Stimulated activated CD4-positive, alpha-beta T cell treated with anti-CD3 and anti-CD28 coated beads, Interleukin-15, amount 100 ng/mL, for 24 hours (primary cell): ENCODE measurements at places on chromosomes 7 and 10.

DNA sequence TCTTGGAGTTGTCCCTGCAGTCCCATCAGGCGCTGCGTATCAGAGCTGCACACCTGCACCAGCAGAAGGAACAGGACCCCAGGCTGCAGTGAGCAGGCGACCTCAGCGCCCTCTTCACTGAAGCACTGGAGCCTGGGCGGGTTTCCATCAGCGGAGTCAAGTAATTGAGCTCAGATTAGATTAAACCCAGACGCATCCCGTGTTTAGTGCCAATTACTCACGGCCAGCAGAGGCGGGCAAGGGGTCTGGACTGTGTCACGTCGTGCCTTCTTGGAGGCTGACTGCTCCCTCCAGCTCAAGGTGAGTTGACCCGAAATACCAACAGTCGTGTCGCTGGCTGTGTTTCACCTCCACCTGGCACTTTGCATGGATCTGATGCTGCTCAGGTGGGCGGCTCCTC lies 123.6 kb downstream of the CXCL12 start:
- DNase-seq: no peak

GRCh38 chr7:142450206-142450605 lies 192.3 kb upstream of the PRSS58 start:
- no peak for DNase-seq

DNA sequence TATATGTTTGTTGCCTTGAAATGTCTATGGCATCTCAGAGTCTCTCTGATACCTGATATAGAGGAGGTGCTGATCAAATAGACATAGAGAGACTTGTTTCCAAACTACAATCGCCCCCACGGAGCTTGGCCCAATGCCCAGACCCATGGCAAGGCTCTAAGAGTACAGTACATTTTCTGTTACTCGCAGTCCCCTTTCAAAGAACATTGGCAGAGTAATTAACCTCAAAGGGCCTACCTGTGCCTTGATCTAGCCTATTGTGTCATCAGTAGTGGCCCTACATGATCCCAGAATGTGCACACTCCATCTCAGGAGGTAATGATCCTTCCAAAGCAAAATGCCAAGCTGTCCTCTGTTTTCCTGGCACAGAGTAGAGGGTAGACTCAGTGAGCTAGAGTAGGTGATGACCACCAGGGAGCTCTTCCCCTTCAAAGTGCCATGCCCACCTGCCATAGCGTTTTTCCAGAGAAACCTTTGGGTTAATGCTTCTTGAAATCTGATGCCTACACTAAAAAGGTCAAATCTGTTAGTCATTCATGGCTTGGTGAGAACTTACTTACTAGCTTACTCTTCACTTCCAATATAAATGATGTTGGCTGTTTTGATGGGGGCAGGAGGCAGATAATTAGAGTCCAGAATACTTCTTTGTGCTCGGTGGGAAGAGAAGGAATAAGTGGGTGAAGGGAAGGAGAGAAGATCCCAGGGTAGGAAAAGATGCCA lies 41.2 kb upstream of the ACSL5 start:
- no peak for DNase-seq

DNA sequence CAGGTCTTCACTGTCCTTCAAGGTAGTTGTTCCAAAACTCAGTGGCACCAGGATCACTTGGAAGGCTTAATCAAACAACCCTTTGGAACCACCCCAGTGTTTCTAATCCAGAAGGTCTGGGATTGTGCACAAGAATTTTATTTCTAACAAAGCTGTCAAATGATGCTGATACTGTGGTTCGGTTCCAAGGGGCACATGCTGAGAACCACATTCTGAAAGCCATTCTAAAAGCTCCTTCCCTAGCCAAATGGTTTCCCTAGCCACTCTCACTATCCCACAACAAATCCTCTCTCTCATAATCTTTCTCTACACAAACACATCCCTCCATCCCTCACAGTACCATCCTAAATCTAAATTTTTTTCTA lies 52.1 kb downstream of the MACC1 start:
- DNase-seq: no peak

DNA sequence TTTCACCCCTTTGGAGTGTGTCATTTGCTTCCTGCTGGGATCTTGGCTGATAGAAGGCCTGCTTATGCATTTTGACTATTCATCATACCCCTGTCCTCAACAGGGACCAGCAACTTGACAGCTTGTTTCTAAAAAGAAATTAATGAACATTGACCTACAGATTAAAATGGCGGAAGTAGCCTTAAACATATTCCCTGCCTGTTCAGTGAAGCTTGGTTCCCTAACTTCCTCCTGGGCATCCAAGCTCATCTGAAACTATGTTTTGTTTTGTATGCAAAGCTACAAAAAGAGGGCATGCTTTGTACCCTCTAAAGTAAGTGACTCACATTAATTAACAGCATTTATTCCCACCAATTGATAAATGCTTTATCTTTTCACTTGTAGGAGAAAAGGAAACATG lies 26.8 kb upstream of the CDK14 start:
- no peak for DNase-seq

DNA sequence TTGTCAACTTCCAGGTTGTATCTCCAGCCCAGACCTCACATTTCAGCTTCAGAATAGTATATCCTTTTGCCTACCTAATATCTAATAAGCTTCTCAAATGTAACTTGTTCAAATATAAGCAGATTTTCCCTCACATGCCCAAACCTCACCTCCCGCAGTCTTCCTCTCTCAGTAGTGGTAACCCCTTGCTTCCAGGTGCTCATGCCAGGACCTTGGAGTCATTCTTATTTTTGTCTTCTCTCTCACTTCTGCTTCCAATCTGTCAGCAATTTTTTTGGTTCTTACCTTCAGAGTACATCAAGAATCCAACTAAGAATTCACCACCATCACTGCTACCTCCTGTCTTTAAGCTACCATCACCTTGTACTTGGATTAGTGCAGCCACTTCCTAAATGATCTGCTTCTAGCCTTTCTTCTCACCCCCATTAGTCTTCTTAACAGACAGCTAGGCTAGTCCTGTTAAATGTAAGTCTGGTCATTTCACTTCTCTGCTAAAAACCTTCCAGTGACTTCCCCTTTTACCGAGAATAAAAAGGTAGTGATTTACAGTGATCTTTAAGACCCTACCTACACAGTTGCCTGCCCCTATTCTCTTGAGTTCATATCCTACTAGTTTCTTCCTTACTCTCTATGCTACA lies 14.0 kb downstream of the ANKIB1 start:
- no peak for DNase-seq

- no peak for DNase-seq
Measured at GRCh38 chr10:62475551-62475950, 101.4 kb downstream of the ZNF365 start.
